ENCODE measurements at places on chromosomes 1 and 21. TPM values are rescaled to one million over a fixed set of nuclear protein-coding genes. Genes with fewer than 3 reads are reported as not detected.

CLDN17 gene
- polyA plus RNA-seq, result not detected

PMVK gene
- polyA plus RNA-seq, result 87.0 TPM

AMY1A gene
- not detected for polyA plus RNA-seq

- peak; percentile 50 for DNase-seq
Observed at GRCh38 chr1:30379684-30380624, 343.4 kb downstream of the MATN1 start.

Measured in CD4-positive, alpha-beta memory T cell (primary cell).